ENCODE measurements at places on chromosomes 3 and 15.

- DNase-seq, result no peak
Observed at GRCh38 chr3:36693670-36694069, 70.7 kb downstream of the DCLK3 start.

GRCh38 chr15:35118960-35119359 is 33.9 kb upstream of the NANOGP8 start:
- no peak for DNase-seq

GRCh38 chr3:32257641-32258438 is 19.4 kb downstream of the CMTM8 start:
- no peak for DNase-seq

DNA sequence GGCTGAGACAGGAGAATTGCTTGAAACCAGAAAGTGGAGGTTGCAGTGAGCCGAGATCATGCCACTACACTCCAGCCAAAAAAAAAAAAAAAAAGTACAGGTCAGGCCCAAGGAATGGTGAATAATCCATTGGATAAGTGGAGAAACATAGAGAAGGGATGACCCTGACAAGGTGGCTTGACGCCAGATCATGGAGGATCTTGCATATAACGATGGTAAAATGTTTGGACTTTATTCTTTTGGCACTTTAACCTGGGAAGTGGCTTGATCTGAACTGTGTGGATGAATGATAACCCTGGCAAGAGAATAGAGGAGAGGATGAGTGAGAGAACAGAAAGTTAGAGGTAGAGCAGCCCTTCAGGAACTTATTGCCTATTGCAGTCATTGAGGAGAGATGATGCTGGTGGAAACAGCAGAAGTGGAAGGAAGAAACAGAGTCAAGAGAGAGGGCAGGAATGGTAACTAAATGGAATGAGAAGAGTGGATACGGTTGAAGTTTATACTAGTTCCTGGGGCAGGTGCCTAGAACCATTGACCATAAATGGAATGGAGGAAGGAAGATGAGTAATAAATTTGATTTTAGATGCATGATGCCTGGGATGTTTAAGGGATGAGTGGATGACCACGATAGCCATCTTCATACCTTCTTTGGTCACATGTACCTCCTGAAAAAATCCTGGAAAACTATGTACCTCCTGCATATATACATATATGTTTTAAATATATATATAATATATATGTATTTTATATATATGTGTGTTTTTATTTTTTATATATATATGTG is 57.8 kb downstream of the BLM start:
- no peak for DNase-seq

- DNase-seq, result no peak
Observed at GRCh38 chr3:4750306-4750968, 228.8 kb upstream of the BHLHE40 start.

GRCh38 chr3:56251343-56251945 is 216.8 kb downstream of the ERC2 start:
- no peak for DNase-seq

GRCh38 chr15:79401301-79401700 is 30.8 kb upstream of the MINAR1 start:
- DNase-seq, result no peak

DNA sequence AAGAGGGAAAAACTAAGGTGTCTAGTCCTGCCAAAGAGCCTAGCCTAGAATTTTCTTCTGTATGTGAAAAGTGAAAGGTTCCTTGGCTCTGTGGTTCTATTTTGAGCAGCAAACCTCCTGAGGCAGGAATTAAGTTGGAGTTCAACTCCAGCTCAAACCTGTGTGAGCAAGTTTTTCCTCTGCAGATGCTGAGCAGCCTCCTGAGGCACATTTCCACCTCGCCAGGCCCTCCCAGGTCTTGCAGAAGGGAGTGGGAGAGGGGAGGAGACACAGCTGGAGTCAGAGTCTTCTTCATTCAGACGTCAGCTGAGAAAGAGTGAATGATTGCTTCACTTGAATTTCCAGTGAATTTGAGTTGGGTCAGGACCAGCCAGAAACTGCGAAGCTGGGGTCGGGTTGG is 69.5 kb upstream of the ETV5 start:
- no peak for DNase-seq

GRCh38 chr3:72579581-72580245 is 268.5 kb downstream of the SHQ1 start:
- no peak for DNase-seq

GRCh38 chr3:2266606-2267005 is 167.9 kb downstream of the CNTN4 start:
- DNase-seq, result no peak

GRCh38 chr3:144585953-144586352 is 614.3 kb downstream of the DIPK2A start:
- no peak for DNase-seq

DNA sequence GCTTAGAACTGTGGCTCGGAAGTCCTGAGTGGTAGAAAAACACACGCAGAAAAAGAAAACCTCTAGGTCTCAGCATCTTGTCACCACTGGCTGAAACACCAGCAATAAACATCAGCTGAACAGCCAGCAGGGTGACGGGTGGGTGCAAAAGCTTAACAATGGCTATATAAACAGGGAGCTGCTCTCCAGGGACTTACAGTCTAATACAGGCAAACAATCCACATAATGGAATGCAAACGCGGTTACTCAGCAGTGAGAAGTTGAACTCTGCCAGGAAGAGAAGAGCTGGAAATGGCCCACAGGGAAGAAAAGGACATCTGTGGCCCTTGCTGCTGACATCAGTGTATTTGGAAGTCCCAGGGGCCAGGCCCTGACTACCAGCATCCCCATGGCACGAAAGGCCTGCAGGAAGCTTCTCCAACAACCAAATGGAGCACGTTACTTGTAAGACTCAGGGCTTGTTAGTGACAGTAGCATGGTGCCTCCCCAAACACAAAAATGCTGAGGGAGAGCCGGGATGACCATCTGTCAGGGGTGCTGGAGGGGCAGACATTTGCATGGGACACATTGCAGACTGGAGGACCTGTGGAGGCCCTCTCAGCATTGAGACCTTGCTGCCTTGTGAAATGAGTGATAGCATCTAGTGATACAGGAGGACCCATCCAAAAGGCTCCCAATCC is 3.0 kb downstream of the HEG1 start:
- DNase-seq, result no peak

Data from stimulated activated CD8-positive, alpha-beta memory T cell treated with anti-CD3 and anti-CD28 coated beads, Interleukin-7, amount 100 ng/mL, for 24 hours (primary cell).